NCI-H2081 treated with DMSO at 0.1 percent for 48 hours (cell line): ENCODE measurements at places on chromosomes 4 and X.

- no peak for DNase-seq
Measured at GRCh38 chr4:159483782-159484741, 381.2 kb downstream of the RAPGEF2 start.

DNA sequence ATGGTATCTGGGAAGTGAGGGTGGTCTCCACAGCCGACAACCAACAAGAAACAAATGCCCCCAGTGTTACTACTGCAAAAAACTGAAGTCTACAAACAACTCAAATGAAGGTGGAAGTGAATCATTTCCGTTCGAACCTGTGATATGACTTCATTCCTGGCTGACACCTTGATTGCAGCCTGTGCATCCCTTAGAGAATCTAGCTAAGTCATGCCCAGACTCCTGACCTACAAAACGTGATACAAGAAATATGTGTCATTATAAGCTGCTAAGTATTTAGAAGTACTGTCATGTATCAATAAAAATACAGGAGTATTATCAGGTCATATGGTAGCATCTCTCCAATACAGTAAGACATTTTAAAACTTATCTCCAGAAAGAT lies 959.7 kb upstream of the LCORL start:
- DNase-seq, result no peak

- no peak for DNase-seq
Measured at GRCh38 chr4:183355405-183355804, 33.2 kb upstream of the CLDN24 start.

DNA sequence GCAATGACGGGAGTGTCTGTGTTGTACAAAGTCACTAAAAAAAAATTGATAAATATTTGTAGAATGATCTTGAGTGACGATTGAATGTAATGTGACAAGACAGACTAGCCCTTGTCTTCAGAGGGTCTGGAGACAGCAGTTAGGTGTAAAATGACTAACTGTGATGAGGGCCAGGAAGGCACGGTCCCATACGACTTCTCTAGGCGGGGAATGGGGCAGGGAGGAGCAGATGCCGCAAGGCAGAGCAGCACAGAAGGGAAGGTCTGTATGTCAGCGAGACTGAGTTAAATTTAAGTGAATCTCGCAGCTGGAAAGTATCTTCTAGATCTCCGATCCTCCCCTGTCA lies 405 bp downstream of the CENPE start:
- DNase-seq, result no peak

DNA sequence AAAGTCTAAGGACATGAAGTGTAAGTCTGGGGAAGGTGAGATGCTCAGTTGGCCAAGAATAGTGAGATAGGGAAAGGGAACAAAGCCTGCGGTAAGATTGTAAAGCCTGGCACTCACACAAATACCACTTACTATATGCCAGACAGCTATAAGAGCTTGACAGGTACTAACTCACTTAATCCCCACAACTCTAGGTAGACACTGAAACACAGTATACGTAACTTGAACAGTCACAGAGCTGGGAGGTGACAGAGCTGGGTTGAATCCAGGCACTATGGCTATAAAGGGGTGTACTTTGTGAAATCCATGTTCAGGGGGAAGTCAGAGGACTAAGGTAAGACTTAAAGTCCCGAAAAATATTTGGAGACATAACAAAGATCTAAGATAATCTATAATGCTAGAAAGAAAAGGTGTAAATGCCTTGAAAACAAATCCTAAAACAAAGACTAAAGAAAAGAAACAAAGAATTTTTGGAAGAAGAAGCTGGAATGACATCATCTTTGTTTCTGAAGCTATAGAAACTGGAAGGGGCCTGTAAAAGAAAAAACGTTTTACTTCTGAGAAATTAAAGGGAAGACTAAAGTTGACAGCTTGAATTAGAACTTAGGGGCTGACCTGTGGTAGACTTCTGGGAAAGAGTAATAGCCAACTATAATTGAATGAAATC lies 172.5 kb downstream of the PPP3CA start:
- DNase-seq, result no peak

DNA sequence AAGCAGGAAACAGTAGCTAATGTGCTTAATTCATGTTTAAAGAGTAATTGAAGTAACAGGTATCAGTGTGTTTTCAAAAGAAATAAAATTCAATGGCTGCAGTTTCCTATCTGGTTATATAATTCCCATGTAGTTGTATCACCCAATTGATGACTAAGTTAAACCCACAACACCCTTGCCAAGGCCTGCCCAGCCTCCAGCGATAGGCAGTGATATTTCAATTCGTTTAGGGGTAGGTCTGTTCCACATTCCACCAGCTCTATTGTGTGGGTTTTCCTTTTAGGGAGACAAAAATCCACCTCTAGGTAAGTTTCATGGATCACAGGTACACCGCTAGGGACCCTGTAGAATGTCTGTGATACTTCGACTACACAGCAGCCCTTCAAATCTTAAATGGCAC lies 24.7 kb upstream of the MXRA5 start:
- no peak for DNase-seq

DNA sequence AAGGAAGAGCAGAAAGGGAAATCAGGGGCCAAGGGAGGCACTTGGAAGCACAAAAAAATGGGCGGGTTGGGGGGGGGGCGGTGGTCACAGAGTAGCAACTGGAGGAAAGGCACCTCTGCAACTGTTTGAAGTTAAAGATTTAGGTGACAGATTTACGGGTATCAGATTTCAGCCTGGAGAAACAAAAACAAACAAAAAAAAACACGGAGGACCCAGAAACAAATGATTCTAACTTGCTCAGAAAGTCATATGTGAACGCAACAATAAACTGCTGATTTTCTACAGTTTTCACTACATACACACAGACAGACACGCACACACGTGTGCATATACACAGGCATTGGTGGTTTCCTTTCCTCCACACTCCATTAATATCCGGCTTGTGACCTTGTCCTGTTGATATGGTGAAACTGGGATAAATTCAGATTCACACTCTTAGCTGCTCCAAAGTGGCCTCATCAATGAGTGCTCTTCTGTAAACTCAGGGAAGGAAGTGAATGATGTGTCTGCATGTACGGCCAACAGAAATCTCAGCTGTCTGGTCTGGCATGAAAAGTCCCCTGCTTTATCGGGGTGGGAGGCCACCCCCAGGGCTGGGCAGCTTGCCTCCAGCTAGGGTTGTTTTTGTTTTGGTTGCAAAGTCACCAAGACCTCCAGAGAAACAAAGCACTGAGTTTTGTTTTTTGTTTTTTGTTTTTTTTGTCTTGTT lies 54.3 kb downstream of the CHST7 start:
- no peak for DNase-seq

GRCh38 chr4:13665701-13666660 lies 38.5 kb upstream of the BOD1L1 start:
- no peak for DNase-seq

GRCh38 chr4:650951-651883 lies 22.9 kb downstream of the ATP5ME start:
- no peak for DNase-seq

GRCh38 chr4:7421356-7422150 lies 13.2 kb downstream of the PSAPL1 start:
- no peak for DNase-seq

- no peak for DNase-seq
Measured at GRCh38 chr4:180057299-180057721, 2185.9 kb upstream of the TENM3 start.

- DNase-seq, result no peak
Measured at GRCh38 chr4:147287588-147287890, 193.4 kb upstream of the EDNRA start.

DNA sequence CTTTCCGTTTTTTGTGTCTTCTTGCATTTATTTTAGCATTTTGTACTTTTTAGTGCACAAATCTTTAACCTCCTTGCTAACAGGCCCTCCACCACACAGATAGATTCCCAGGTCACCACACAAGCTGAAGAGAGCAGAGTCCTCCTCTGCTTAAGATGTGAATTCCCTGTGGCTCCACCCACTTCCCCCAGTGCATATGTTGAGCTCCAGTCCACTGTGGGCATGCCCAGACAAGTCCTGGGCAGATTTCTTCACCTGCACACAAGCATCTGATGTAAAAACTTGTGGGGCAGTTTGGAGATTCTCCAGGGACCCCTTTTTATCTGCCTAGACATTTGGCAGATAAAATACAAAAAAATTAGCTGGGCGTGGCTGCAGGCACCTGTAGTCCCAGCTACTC lies 19.8 kb upstream of the PASD1 start:
- no peak for DNase-seq

DNA sequence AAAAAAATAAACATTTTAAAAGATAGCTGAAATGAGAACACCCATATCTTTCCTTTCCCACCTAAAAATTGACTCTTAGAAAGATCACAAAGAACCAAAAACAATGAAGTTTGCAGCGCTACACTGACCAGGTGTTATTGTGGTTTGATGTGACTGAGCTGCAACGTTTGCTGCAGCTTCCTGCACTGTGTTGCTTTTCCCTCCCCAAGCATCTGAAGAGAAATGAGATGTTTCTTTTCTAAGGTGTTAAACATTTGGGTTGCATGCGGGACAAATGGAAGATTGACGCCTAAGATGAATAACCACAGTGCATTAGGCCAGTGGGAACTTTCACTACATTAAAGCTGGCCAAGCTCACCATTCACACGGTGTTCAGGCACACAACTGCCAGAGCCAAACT lies 8.9 kb downstream of the LEF1 start:
- no peak for DNase-seq

DNA sequence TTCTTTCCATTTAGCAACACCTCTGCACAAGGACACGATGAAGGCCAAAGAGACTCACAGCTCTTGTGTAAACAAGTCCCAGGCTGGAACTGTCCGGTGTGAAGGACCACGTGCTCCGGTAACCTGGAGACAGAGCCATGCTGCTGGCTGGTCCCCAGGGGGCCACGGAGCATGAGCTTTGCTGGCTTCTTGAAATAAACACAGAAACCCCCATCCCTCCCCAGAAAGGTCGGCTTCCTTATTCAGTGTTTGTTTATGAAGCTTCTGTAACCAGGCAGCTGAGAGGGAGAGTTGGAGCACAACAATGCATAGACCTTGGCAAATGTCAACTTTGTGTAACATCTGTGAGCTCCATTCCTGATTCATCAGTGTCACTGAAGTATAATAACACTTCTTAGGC lies 109.4 kb downstream of the GPR143 start:
- DNase-seq, result no peak

DNA sequence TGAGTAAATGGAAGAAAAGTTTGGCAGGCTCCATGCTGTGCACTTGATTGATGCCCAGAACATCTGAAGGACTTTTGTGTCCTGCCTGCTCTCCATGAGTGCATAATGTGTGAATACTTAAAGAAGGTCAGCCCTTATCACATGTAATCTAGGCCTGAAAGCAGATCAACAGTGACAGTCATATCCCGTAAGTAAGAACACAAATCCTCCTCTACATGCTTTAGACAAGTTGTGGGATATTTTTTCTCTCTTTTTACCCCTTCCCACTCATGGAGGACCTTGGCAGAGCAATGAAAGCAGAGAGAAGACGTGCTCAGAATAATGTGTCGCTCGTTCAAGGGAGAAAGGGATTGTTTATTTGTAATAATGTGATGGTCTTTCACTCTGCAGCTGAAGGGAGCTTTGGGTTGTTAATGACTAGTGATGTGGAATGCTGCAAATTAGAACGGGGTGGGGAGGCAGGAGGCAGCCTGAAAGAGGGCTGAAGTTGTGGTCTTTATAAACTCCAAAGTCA lies 286.6 kb downstream of the BMPR1B start:
- no peak for DNase-seq

GRCh38 chrX:13131396-13132137 lies 87.1 kb upstream of the FAM9C start:
- no peak for DNase-seq

- DNase-seq, result no peak
Measured at GRCh38 chr4:110104661-110105060, 93.8 kb downstream of the ELOVL6 start.

DNA sequence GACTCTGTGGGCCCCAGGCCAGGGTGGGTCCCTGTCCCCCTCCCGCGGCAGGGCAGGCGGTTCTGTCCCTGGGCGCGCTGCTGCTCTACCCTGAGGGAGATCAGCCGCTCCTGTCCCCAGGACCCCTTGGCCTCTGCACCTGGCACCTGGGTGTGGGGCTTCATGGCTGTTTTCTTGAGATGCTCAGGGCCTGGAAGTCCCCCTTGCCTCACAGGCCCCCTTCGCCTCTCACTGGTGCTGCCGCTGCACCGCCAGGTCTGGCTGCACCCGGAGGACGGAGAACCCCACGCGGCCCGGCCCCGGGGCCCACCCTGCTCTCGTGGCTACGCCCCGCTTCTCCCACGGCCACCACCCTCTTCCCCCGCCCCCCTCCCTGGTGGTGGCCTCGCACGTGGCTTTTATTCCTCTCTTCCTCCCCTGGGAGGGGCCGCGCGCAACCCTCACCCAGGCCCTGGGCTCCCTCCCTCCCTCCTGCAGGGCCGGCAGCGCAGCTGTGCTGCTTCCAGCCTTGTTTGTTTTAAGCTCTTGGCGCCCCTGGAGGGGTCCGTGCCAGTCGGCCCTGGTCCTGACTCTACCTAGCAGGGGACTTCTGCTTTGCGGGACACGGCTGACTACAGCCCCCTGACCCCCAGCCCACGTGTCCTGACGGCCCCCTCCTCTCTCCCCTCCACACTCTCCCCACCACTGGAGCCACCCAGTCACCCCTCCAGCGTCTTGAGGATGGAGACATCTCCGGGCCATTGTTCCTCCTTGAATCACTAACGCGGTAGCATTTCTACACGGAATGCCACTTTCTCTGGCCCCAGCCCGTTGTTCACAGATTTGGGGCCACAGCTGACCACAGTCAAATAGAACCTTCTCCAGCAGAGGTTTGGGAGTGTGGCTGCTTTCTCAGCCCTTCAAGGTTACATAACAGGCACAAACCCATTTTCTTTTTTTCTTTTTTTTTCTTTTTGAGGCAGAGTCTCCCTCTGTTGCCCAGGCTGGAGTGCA lies 20.6 kb upstream of the CLDN24 start:
- DNase-seq, result no peak

DNA sequence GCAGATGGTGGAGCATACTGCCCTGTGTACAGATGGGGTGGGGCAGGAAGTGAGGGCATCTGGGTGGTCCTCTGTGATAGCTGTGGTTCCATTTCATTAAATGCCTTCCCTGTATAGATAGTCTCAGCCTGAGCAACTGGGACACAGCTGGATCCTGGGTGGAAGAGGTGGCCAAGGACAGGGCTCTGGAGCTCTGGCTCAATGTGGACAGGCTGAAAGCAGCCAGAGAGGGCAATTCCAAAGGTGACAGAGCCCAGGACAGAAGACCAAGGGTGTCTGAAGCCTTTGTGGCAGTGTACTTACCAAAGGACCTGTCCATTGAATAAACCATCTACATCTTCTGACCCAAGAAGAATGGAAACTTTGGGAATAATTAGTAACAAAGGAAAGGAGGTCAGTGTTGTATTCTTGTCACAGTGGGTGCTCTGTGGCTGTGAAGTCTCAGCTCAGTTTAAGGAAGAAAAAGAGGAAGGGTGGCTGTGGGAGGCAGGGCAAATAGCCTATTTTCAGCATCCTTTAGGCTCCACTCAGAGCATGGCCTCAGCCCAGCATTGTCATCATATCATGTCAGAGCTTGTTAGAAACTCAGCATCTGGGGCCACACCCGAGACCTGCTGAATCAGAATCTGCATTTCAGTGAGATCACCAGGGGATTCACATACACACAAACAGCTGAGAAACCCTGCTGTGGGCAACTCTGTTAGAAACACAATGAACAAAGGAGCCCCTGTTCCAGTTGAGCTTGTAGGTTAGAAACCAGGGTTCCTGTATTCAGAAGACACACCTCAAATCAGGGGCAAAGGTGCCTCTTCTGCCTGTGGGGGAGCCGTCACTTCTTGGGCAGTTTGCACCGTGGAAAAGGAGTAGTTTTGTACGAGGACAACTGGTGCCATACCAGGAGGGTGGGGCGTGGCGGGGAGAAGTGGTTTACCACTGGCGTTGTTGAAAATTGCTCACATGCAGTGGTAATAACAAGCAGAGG lies 168.6 kb downstream of the PTTG2 start:
- no peak for DNase-seq
